ENCODE measurements at places on chromosomes 7 and 10.

DNA sequence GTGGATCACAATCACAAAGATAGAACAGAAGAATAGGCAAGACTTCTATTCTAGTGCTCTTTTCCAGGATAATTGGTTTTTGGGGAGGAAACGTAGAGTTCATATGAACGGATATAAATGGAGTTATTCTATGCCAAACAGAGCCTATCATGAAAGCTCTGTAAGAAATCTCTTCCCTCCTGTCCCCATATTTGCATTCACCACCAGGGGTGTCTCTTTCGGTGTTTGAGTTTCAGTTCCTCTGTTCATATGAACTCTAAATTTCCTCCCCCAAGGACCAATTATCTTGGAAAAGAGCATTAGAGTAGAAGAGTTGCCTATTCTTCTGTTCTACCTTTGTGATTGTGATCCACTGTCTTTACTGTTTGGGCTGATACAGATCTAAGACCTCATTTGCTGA lies 48.3 kb upstream of the CDC14C start:
- DNase-seq: no peak

GRCh38 chr10:101094121-101094879 lies 32.5 kb downstream of the KAZALD1 start:
- no peak for DNase-seq

DNA sequence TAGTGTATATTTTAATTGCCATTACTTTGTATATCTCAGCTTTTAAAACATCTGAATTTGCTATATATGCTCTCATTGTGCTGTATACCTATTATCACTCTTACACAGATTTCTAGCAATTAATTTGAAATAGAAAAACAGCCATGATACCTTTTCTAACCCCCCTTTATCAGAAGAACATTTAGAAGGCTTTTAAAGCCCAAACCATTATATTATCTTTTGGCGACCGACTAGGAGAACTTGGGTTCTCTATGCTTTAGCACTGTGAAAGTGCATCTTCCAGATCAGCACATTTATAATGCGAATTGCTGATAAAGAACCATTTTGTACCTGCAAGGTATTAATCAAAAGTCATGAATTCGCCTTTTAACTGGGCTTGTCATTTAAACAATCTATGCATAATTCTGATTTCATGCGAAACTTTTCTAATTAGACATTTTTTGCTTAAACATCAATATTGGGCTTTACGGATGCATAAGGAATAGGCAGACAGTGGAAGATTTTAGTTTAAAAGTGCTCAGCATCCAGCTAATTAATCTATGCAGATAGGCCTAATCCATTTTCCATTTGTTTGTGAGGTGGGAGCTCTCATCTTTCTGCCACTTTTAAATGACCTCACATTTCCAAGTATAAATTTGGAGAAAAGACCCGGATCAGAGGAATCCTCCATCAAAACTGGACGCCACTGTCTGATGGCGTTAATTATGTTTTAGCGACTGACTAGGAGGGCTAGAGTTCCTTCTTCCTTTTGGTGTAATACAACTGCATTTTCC lies 1.2 kb upstream of the MLLT10 start:
- DNase-seq: no peak

DNA sequence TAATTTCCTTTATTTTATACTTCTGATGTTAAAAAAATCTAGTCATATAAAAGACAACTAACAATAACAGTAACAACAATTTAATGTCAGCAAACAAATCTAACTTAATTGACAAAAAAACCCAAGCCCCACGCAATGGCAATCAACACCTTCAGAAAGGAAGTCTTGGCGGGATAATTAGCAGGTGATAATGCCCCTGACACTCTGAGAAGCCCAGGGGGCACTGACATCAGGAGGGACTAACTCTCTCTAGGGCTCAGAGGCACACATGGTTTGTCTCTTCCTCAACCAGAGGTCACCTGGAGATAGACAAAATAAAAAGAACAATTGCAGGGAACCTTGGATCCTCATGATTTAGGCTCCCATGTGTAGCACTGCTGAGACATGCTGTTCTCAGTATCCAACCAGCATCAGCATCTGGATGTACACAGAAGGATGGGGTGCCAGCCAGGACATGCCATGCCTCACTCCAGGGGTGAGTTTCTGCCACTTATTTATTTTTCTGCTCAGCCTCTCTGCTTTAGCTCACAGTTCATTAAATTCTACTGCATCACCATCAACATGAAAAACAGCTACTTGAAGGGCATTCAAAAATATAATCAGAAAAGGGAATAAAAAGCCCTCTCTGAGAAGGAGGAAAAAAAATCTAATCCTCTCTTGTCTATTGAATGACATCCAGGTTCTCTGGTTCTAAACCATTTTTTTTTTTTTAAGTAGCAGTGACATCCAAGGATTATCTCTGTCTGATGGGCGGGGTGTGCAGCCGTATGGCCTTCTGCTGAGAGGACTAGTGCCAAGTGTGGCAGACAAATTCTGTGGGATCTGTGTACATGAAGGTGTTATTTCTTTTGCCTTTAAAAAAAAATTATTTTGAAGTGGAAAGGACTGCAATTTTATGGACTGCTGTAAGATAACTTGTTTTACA lies 96.3 kb downstream of the ATXN7L1 start:
- no peak for DNase-seq

DNA sequence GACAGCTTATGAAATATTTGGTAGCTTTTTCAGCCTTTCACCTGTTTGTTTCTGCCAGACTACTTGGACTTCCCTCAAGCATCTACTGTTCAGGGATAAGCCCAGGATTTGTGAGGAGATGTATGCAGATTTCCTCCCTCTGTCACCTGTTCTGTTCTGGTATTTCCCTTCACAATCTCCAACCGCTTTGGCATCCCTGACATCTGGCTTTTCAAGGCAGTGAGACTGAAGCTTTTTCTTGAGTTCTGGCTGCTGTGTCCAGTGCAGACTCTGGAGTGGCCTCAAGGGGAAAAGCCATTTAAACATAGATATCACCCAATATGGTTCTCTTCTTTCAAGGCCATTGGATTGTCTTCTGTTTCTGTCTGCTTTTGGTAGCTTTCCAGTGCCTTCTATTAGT lies 369.7 kb downstream of the LRMDA start:
- DNase-seq: no peak

DNA sequence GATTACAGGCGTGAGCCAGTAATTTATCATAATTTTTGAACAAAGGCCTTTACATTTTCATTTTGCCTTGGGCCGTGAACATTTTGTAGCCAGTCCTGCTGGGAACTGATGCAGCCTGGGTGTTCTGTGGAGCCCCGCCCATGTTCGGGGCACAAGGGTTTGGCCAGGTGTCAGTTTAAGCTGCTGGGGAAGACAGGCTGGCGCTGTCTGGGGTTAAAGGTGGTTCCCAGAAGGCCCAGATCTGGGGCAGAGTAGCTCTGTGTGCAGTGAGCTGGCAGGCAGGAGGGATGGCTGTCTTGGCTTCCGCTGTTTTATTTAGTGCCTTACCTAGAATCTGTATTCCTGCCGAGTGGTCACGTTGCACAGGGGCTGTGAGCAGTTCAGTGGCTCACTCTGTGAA lies 50.2 kb downstream of the DOCK1 start:
- no peak for DNase-seq

DNA sequence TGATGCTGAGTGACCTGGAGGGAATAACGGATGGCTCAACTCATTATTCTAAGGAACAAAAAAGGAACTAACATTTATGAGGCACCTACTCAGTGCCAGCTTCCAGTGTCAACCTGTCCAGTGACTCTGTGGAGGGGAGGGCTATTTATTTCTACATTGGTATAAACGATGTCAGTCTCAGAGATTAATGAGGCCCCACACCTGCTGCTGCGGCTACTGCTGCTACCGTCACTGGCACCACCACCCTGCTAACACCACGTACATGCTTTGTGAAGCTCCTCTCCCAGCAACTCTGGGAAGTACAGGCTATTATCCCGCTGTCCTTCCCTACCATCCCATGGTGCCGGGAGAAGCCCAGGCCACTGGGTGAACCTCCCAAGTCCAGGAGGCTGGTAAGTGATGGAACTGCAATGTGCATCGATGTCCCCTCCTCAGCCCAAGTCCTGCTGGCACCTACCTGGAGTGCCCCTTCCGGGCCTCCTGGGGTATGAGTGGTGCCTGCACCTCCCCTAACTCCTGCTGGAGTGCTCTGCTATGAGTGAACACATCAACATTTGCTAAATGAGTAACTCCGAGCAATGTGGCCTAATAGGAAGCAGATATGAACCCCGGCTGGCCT lies 101.5 kb downstream of the ARHGAP22 start:
- no peak for DNase-seq

DNA sequence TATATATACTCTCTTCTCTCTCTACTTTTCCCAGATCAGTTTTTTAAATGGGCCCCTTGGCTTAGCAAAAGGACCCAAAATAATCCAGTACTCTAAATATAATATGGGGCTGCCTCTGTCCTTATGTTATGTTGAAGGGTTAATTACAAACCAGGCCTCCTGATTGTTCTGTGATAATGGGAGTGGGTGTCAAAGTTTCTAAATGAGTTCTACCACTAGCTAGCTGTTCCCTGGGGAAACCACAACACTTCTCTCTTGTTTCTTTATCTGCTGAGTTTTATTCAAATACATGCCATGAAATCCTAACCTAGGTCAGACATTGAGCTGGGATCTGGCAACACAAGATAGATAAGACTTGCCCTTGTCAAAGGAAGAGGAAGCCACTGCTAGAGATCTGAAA lies 3.8 kb downstream of the HTR5A start:
- no peak for DNase-seq

GRCh38 chr7:22732556-22733126 lies 5.6 kb downstream of the IL6 start:
- DNase-seq: no peak

GRCh38 chr7:120272701-120273475 lies at the start of gene KCND2:
TSS of gene KCND2 (plus strand) at chr7:120273175.
- no peak for DNase-seq

DNA sequence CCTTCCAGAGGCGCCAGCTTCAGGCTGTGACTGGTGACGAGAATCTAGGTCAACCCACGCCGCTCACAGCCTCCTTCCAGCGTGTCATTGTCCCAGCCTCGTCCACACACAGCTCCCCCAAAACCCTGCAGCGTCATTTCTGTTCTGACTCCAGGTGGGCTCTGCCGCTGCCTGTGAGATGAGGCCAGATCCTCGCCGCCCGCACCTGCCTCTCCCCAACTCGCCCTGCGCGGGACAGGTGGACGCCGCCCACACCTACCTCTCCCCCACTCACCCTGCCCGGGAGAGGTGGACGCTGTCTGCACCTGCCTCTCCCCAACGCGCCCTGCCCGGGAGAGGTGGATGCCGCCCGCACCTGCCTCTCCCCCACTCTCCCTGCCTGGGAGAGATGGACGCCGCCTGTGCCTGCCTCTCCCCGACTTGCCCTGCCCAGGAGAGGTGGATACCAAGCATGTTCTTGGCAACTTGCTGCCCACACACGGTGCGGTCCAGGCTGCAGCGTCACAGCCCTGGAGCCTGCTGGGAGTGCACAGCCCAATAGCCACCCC lies 32.0 kb upstream of the CFAP46 start:
- no peak for DNase-seq

- DNase-seq: no peak
These were observed 192.5 kb upstream of the PCLO start for GRCh38 chr7:83355143-83355542.

GRCh38 chr10:7408291-7409044 lies 2.4 kb downstream of the SFMBT2 start:
- DNase-seq: no peak

GRCh38 chr10:470339-471003 lies 219.0 kb downstream of the DIP2C start:
- DNase-seq: peak; percentile 15

DNA sequence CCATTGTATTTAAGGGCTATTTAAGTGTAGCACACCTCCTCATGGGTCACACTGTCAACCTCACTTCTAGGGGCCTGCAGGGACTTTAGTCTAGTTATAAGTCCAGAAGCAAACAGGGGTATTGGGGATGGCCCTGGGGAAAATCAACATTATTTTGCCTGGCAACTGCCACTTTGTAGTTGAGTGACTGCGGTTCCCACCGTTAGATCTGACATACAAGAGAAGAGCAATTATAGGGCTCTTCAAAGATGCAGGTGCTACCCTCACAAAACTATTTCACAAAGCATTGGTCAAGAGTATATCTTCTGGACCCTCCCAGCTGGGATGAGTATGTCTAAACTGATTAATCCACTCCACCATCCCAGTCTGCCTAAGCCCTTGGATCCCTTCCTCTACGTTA lies 133.0 kb upstream of the PCBD1 start:
- no peak for DNase-seq

DNA sequence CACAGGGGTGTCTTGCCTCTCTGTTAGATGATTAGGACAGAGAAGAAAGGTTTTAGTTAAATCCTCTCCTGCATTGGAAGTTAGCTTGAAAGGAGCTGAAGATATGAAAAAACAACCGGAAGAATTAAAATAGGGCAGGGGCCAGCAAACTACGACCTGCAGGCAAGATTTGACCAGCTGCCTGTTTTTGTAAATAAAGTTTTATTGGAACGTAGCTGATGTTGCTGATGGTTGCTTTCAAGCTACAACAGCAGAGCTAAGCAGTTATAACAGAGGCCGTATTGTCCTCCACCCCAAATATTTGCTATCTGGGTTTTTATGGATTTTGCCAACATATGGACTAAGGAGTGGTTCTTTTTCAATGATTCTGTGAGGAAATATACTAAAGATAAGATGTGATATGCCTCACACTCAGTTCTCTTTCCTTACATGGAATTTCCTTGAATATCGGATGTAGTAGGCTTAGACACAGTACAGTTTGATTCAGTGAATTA lies 568.8 kb downstream of the PHTF2 start:
- DNase-seq: no peak

GRCh38 chr7:101633511-101633910 lies 4.4 kb upstream of the MYL10 start:
- DNase-seq: no peak

- DNase-seq: no peak
These were observed 19.3 kb downstream of the AOC1 start for GRCh38 chr7:150871601-150872000.

DNA sequence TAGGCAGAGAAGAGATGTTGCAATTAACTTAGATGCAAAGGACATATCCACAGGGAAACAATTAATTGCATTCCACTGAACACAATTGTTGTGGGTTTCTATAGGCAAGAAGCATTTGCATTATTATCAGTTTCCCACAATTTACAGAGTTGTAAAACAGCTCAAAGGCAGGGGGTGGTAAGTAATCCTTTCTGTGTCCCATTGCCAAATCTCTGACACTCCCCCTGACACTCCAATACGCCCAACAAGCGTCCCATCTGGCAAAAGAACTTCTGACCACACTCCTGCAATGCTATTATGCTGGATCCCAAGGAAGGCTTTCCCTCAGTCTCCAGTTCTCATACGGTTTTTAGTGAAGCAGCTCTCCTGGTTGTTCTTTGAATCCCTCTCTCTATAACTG lies 179.8 kb downstream of the CXCL12 start:
- no peak for DNase-seq

- no peak for DNase-seq
These were observed 5.7 kb downstream of the CHST3 start for GRCh38 chr10:71969929-71970328.

DNA sequence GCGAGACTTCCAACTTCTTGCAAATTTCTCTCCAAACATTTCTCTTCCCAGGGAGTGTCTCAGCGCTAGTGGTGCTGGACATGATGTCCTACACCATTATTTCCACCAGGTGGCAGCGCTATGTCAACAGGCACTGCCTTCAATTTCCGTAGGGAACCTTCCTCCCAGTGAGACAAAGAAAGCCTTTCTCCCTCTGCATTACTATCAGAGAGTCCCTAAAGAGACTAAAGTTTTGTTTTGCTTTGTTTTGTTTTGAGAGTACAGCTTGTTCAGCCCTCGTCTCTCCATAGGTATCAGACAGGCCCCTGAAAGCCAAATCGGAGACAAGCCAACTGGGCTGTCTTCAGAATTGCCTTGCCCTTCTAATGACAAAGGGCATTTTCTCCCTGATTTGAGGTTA lies 44.2 kb upstream of the GGCT start:
- no peak for DNase-seq

- DNase-seq: no peak
These were observed 96.7 kb downstream of the ANLN start for GRCh38 chr7:36486336-36486735.

Measured in stimulated activated CD8-positive, alpha-beta memory T cell treated with anti-CD3 and anti-CD28 coated beads, Interleukin-4, amount 100 ng/mL, for 1 hour (primary cell).